SJSA1 (cell line): ENCODE measurements at places on chromosomes 6 and 20. TPM values are rescaled to one million over a fixed set of nuclear protein-coding genes. Genes with fewer than 3 reads are reported as not detected.

GRCh38 chr6:2876210-2877056 is 26.7 kb downstream of the SERPINB9 start:
- DNase-seq = peak; percentile 76

DNA sequence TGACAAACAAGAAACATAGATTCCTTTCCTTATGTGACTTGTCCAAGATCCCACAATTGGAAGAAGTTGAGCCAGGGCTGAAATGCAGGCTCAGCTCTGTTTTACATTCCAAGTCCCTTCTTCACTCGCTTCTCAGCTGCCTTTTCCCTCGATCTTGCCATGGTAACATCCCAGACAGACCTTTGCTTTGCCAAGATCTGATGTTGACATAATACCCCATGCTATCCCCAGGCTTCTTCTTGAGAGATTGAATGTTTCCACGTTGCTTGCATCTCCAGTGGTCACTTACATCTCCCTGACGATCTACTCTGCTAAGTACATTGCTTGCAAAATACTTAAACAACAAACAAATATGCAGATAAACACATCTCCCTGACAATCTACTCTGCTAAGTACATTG is 63.5 kb downstream of the TBXT start:
- DNase-seq = no peak

GRCh38 chr6:70131528-70131927 is 171.4 kb downstream of the COL9A1 start:
- DNase-seq = no peak

COL11A2 gene
- total RNA-seq = 0.32 TPM in 1 of 2 replicates, not detected in the other

- no peak for DNase-seq
Observed at GRCh38 chr20:20206788-20207187, 154.5 kb downstream of the CFAP61 start.

DNA sequence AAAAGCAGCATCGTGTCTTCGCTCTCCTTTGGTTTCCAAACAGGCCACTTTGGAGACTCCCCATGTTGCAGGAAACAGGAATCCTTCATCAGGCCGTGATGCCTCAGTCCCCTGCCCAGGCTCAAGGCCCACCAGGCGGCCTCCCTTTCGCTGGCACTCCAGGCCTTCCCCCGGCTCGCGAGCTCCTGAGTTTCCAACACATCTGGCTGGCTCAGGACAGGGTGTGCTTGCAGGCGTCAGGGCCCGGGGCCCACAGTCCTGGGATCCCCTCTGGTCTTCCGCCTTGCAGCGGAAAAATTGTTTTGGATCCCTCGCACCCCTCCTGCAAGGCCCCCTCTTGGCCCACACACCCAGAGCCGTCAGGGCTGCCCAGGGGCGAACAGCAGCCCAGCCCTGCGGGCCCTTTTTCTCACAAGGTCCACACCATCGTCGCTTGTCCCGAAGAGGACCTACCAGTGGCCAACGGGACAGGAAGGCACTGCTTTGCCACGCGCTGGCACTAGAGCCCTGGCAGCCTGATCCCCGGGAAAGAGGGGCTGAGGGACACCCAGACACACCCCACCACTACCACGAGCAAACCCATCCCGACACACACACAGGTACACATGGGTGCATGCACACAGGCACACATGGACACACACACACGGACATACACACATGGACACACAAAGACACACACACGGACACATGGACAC is 1930.9 kb upstream of the DEFB115 start:
- DNase-seq = no peak

BTN1A1 gene
- not detected in 2 replicates for total RNA-seq

FANCE gene
- 16.3 and 20.2 TPM in 2 replicates for total RNA-seq

DNA sequence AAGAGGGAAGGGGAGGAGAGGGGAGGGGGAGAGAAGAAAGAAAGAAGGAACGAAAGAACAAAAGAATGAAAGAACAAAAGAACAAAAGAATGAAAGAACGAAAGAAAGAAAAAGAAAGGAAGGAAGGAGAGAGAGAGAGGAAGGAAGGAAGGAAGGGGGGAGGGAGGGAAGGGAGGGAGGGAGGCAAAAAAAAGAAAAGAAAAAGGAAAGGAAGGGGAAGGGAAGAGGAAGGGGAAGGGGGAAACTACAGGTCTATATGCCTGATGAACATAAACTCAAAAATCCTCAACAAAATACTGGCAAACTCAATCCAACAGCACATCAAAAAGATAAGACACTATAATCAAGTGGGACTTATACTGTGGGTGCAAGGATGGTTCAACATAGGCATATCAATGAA is 13.7 kb upstream of the LGSN start:
- DNase-seq = no peak

RAB32 gene
- total RNA-seq = 88.6 and 146 TPM in 2 replicates

PLCB1 gene
- 3.9 and 10.0 TPM in 2 replicates for total RNA-seq

RPS6KA2 gene
- 15.6 and 16.2 TPM in 2 replicates for total RNA-seq

- DNase-seq = no peak
Observed at GRCh38 chr6:167824591-167825331, 1.9 kb upstream of the AFDN start.

- DNase-seq = no peak
Observed at GRCh38 chr20:24938498-24938897, 10.6 kb upstream of the CST7 start.

HFE gene
- 2.6 and 3.5 TPM in 2 replicates for total RNA-seq

GRCh38 chr6:125182237-125183008 is 28.9 kb downstream of the TPD52L1 start:
- DNase-seq = peak; percentile 20

PEDS1 gene
- 24.8 and 43.5 TPM in 2 replicates for total RNA-seq

- peak; percentile 72 for DNase-seq
Observed at GRCh38 chr6:89145956-89146717, at the start of gene PM20D2. PM20D2 (plus strand) TSS chr6:89146055; CDS start chr6:89146145, 90 bp downstream.

- DNase-seq = no peak
Observed at GRCh38 chr6:96171112-96171511, 155.3 kb downstream of the FUT9 start.

DNA sequence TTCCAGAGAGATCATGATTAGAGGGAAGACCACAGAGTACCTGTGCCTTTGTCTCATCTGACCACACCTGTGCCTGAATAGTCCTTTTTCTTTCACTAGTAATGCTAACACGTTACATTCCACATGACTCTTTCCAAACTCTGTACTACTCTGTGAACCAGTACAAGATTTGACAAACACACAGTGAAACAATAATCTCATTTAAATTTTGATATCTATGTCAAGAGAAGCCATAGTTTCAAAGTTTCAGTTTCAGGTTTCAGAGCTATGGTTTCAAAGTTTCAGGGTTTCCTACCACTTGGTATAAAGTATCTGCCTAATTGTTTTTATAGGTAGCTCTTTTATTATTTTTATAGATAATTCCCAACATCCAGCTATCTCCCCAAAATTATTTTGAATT is 62.0 kb upstream of the PHACTR2 start:
- no peak for DNase-seq

DNA sequence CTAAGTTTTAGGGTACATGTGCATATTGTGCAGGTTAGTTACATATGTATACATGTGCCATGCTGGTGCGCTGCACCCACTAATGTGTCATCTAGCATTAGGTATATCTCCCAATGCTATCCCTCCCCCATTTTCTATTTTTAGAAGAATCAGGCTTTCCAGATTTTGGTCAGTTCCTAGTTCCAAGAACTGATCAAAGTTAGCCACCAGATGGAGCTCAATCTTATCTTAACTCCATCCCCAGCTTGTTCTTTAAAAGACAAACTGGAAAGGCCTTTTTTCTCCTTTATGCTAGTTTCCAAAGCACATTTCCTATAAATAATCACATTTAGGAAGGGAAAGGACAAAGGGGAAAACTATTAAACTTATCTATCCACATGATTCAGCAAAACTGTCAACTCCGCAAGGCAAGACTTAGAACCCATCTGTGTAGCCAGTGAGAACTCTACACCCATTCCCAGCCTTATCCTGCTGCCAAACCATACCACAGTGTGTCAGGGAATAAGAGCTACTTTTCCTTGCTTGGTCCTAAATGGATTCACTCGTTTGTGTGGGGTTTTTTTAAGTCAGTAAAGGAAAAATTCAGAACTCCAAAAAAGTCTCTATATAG is 22.8 kb upstream of the KHDC1 start:
- no peak for DNase-seq

ASIP gene
- not detected in 2 replicates for total RNA-seq

DNA sequence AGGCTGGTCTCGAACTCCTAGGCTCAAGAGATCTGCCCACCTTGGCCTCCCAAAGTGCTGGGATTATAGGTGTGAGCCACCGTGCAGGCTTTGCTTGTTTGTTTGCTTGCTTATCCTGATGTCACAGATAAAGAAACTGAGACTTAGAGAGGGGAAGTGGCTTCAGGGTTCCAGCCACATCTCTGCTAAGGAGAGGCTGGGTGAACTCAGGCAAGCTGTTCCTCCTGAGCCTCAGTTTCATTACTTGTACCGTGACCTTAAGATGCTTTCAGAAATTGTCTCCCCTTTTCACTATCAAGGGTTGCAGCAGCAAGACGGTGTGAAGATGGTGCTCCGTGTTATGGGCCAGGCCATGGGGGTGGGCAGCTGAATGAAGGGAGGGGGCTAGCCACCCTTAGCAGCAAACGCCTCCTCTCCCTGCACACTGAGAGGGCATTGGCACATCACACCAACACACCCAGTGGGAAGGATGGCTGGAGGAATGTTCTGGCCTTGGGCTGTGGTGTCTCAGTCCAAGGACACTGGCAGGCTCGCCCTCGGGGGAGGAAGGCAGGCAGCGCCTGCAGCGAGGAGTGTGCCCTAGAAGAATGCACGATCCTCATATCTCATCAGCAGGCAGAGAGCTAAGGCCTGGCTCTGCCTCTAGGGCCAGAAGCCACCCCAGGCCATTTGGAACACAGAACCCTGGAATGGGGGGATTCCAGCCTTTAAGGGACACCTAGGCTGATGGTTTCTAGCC is 48.2 kb upstream of the TLDC2 start:
- no peak for DNase-seq

DNA sequence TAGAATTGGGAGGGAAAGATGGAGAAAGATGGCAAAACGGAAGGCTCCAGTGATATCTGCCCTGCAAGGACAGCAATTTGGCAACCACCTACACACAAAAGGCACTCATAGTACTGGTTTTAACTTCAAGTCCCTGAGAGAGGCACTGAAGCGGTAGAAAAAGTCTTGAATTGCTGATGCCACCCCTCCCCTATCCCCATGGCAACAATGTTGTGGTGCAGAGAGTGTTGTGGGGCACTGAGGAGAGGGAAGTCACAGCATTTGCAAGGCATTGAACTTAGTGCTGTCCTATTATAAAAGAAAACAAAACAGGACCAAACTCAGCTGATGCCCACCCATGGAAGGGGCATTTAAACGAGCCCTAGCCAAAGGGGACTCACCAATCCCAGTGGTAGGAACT is 343.7 kb downstream of the HAO1 start:
- no peak for DNase-seq

DNA sequence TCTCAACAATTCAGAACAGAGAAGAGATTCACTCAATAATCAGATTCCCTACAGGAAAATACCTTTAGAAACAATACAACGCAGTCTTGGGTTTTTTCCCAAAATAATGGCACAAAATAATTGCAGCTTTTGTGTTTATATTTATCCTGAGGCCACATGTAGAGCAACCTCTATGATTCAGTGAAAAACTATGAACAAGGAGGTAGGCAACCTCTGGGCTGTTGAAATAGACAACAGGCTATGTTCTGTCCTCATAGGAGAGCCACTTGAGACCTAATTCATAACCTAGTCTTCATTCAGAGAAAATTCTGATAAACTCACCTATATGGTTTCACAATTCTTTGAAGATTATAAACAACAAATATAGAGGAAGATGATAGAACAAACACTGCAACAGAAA is 118.3 kb downstream of the KHDC1L start:
- no peak for DNase-seq
